ENCODE measurements at places on chromosomes 3 and 15.
A peak's percentile ranks its signal among the peaks of the same experiment; 100 is the strongest.

- no peak for DNase-seq
Observed at GRCh38 chr3:73475175-73475574, 149.6 kb downstream of the PDZRN3 start.

GRCh38 chr15:35545316-35545823, 595 bp downstream of the DPH6 start:
- peak; percentile 57 for DNase-seq

- DNase-seq: no peak
Observed at GRCh38 chr3:142481196-142481595, 33.4 kb upstream of the XRN1 start.

- DNase-seq: no peak
Observed at GRCh38 chr3:112482675-112483074, 16.6 kb downstream of the BTLA start.

GRCh38 chr3:133979553-133979952, 50.2 kb downstream of the SLCO2A1 start:
- DNase-seq: no peak
